Right atrium auricular region (tissue), 2 donors: ENCODE measurements at places on chromosomes 2 and 18. TPM values are rescaled to one million over a fixed set of nuclear protein-coding genes. Genes with fewer than 3 reads are reported as not detected.

DNA sequence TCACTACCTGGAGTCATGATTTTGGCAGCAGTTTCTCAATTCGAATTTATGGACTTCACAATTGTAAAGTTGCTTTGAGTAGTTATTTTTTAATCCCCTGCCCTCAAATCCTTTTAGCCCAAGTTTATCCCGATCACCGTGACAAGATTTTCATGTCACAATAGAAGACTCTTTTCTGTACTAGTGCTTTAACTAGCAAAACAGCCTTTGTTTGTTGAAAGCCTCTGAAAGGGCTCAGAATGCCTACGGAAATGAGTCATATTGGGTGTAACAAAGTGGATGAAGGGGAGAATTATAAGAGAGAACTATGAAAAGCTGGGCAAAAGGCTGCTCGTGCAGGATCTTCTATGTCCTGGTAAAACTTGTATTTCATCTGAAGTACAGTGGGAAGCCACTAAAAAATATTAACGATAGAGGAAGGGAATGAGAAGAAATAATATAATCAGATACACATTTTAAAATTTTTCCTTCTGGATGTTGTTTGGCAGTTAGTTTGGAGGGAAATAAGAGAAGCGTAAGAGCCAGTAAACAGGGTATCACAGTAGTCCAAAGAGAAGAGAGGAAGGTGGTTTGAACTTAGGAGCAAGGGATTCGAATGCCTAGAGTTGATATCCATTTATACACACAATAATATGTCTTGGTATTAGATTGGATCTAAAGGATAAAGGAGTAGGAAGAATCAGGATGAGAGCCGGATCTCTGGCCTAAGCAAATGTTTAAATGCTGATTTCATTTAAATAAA lies 114.9 kb downstream of the GALNT13 start:
- H3K4me3 ChIP-seq: no peak overlapping the region
- H3K27ac ChIP-seq: no peak overlapping the region
- H3K4me1 ChIP-seq: no peaks in the 10 kb centered on the region
- H3K36me3 ChIP-seq: no peaks in the 10 kb centered on the region
- DNase-seq: no peak
- no peaks in the 10 kb centered on the region for H3K27me3 ChIP-seq

DNA sequence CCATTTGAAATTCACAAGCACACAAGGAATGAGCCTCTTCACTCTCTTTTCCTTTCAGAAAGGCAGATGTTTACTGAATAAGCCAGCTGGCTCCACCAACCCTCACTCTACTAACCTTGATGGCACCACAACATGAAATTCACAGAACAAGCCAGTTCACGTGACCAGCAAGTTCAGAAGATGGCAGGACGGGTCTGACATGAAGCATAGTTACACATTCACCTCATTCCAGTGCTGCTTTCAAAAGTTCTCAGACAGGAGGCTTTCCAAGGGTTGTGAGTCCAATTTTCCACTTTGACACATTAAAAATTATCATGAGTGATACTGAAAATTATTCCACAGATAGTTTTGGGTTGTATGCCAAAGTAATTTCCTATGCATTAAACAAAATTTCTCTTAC lies 74.2 kb upstream of the MBOAT2 start:
- no peak for DNase-seq
- H3K27ac ChIP-seq: no peak overlapping the region
- H3K36me3 ChIP-seq: no peaks in the 10 kb centered on the region
- H3K27me3 ChIP-seq: no peaks in the 10 kb centered on the region
- H3K4me1 ChIP-seq: no peaks in the 10 kb centered on the region

UNC80 gene
- 0.20 TPM for total RNA-seq

FRZB gene
- 1.8 TPM for total RNA-seq
